ENCODE measurements at places on chromosomes 3 and 15.

DNA sequence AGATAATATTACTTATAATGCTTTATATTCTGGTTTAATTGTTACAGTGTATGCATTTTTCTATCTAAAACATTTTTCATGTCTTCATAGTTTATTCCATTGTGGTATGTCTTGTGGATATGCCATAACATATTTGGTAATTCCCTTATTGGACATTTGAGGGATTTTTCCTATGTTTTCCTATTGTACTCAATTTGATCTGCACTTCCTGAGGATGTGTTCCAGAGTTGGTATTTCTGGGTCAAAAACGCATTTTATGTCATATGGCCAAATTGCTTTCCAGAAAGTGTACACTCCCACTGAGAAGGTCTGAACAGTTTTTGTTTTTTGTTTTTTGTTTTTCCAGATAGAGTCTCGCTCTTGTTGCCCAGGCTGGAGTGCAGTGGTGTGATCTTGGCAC lies 6.8 kb downstream of the ARL8B start:
- DNase-seq = no peak

GRCh38 chr3:58000306-58001085 lies 7.7 kb upstream of the FLNB start:
- peak; percentile 78 for DNase-seq

DNA sequence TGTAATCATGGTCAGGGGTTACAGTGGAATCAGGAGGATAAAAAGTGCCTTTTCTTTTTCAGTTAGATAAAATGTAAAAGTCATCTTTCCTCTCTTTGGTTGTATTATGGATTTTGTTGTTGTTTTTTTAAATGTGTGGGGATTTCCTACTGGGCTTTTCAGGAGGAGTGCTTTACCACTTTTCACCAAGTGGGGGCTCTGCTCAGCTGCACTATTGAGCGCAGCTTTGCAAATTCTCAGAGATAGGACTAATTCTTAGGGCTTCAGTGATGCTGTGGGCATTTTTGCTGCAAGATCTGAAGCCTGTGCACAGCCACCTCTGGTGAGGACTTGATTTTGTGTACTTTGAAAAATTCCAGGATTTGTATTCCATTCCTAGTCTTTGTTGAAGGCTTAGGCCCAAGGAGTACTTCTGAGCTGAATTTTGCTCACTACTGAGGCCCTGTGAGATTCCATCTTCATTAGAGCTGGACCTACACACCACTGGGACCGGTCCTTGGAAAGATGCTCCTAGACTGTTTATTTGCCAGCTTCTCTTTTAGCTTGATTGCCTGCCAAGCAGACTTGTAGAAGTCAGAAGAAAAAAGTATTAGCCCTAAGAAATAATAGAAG lies 7.5 kb downstream of the GNB5 start:
- DNase-seq = no peak

GRCh38 chr15:60788692-60789103 lies 309.8 kb upstream of the ICE2 start:
- no peak for DNase-seq

GRCh38 chr15:29681166-29681845 lies 141.0 kb downstream of the TJP1 start:
- DNase-seq = no peak

DNA sequence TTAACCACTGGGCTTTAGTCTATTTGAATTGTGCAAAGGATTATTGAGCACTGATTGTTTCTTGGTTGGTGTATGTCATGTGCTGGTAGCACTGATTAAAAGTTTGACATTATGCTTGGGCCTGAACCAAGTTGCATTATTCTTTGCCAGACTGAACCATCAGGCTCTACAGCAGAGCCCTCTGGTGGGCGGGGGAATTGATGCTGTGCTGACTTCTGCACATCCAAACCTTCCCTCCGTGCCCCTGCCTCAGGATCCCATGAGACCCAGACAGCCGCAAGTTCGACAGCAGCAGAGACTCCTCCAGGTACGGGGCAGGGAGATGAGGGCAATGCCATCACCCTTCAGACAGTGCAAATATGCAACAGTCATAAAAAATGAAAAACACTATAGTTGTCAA lies 28.4 kb upstream of the P2RY12 start:
- no peak for DNase-seq

DNA sequence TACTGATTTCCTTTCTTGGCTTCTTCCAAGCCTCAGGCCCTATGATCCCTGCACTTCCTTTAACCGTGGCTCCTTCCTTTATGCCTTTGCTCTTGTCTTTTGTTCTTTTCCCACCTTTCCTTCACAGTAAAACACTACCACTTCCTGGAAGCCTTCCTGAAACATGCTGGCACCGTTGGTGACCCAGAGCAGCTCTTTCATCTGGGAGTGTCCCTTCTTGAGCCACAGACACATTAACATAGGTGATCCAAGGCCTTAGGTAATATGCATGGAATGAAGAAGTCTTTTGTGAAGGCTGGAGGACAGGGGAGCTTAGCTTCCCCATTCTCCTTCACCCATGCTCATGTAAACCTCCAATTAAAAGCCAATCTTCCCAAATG lies 39.4 kb downstream of the AMOTL2 start:
- no peak for DNase-seq

DNA sequence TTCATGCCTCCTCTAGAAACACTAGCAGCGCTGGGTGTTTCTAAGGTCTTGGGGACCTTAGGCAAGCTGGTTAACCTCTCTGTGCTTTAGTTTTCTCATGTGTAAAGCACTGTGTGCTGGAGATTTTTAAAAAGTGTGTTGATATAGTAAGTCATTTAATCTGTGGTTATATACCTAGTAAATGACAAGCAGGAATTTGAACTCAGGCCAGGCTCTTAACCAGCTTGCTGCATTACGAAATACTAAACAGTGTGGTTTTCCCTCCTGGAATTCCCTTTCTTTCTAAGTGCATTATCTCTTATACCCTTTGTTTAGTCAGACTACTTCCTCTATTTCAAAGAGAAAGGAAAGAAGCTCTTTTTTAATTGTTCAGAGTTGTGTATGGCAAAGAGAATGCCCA lies 26.5 kb downstream of the NEO1 start:
- DNase-seq = peak; percentile 96

- DNase-seq = no peak
Measured at GRCh38 chr15:88894348-88894818, 961 bp downstream of the HAPLN3 start.

All from NCI-H226 (cell line).